Endothelial cell of umbilical vein (primary cell): ENCODE measurements at places on chromosomes 6 and 20. TPM values are rescaled to one million over a fixed set of nuclear protein-coding genes. Genes with fewer than 3 reads are reported as not detected.

The PRL gene
- total RNA-seq, result not detected in 2 replicates

The NFATC2 gene
- total RNA-seq, result 12.9 and 13.0 TPM in 2 replicates

The PROKR2 gene
- not detected in 2 replicates for total RNA-seq

The GSS gene
- total RNA-seq, result 46.9 and 47.9 TPM in 2 replicates

The SLC4A11 gene
- total RNA-seq, result 10.2 and 15.5 TPM in 2 replicates

The ETV7 gene
- 0.21 and 0.58 TPM in 2 replicates for total RNA-seq

The SCRT2 gene
- total RNA-seq, result not detected in 2 replicates

The LHFPL5 gene
- total RNA-seq, result not detected in 2 replicates

The RBM24 gene
- total RNA-seq, result 6.0 and 6.7 TPM in 2 replicates

The CRISP1 gene
- total RNA-seq, result not detected in 2 replicates

The VNN1 gene
- not detected in 2 replicates for total RNA-seq

The TMEM200A gene
- 0.74 and 0.75 TPM in 2 replicates for total RNA-seq

The FAM209B gene
- not detected in 2 replicates for total RNA-seq

The CARMIL1 gene
- 8.7 and 8.8 TPM in 2 replicates for total RNA-seq

The DEFB118 gene
- total RNA-seq, result not detected in 2 replicates

The TRIM38 gene
- total RNA-seq, result 13.2 and 13.7 TPM in 2 replicates

The ENPP1 gene
- total RNA-seq, result 1.4 and 1.5 TPM in 2 replicates

The DDO gene
- not detected in 2 replicates for total RNA-seq

The TMEM244 gene
- total RNA-seq, result not detected in 2 replicates

The STMND1 gene
- total RNA-seq, result not detected in 2 replicates

The STXBP5 gene
- 21.8 and 25.0 TPM in 2 replicates for total RNA-seq

The SCGN gene
- total RNA-seq, result not detected in 2 replicates

The CALHM6 gene
- not detected in 2 replicates for total RNA-seq

The LGSN gene
- total RNA-seq, result not detected in 2 replicates

The XRN2 gene
- total RNA-seq, result 62.5 and 66.6 TPM in 2 replicates

The PPIL6 gene
- total RNA-seq, result 0.25 and 0.33 TPM in 2 replicates

The SMLR1 gene
- total RNA-seq, result not detected in 2 replicates

The THBD gene
- total RNA-seq, result 20.3 and 28.0 TPM in 2 replicates

The RPS6KA2 gene
- 72.6 and 75.8 TPM in 2 replicates for total RNA-seq

The TAAR8 gene
- not detected in 2 replicates for total RNA-seq

The CCN2 gene
- total RNA-seq, result 2,488 and 2,886 TPM in 2 replicates

The NKX2-4 gene
- total RNA-seq, result not detected in 2 replicates

The TBX18 gene
- 28.4 and 35.3 TPM in 2 replicates for total RNA-seq

The HMGN4 gene
- 33.7 and 36.9 TPM in 2 replicates for total RNA-seq

The TUBB2A gene
- 73.2 and 80.3 TPM in 2 replicates for total RNA-seq

The FHL5 gene
- not detected in 2 replicates for total RNA-seq

The BPIFB1 gene
- not detected in 2 replicates for total RNA-seq

The BFSP1 gene
- total RNA-seq, result 3.7 and 5.2 TPM in 2 replicates

The ENPP3 gene
- not detected in 2 replicates for total RNA-seq

The CCN6 gene
- not detected in 2 replicates for total RNA-seq

The CPNE5 gene
- 18.8 and 32.1 TPM in 2 replicates for total RNA-seq

The TAF8 gene
- 32.4 and 32.9 TPM in 2 replicates for total RNA-seq

The MAFB gene
- 1.3 and 1.8 TPM in 2 replicates for total RNA-seq

The POM121L2 gene
- total RNA-seq, result not detected in 2 replicates

The THBS2 gene
- not detected in 2 replicates for total RNA-seq

The CLDN20 gene
- total RNA-seq, result not detected in 2 replicates

The HTR1B gene
- 54.7 and 57.5 TPM in 2 replicates for total RNA-seq

The WFDC5 gene
- total RNA-seq, result not detected in 2 replicates

The FRS3 gene
- 4.4 and 5.3 TPM in 2 replicates for total RNA-seq

The FAM209A gene
- 0.49 TPM in 1 of 2 replicates, not detected in the other for total RNA-seq

The TRAPPC3L gene
- 0.38 TPM in 1 of 2 replicates, not detected in the other for total RNA-seq

The GTSF1L gene
- total RNA-seq, result not detected in 2 replicates

The MLIP gene
- total RNA-seq, result 11.6 and 14.5 TPM in 2 replicates

The PLN gene
- total RNA-seq, result not detected in 2 replicates

The SLC17A3 gene
- total RNA-seq, result not detected in 2 replicates

The KHDC1 gene
- total RNA-seq, result 3.3 and 3.7 TPM in 2 replicates

The ADTRP gene
- 3.3 and 5.6 TPM in 2 replicates for total RNA-seq
